Anterior cingulate cortex (tissue), 58 donors: ENCODE measurements at places on chromosomes 7 and 10.

DNA sequence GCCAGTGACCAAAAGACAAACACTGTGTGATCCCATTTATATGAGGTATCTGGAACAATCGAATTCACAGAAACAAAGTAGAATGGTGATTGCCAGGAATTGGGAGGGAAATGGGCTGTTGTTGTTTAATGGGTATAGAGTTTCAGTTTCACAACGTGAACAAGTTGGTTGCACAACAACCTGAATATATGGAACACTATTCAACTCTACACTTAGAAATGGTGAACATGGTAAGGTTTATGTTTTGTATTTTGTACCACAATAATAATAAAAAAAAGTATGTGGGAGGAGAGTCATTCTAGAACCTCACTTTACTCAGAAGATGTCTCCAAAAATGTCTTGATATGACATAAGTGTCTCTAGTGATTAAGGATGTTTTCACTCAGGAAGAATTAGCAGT, 85.2 kb upstream of the SGCE start:
- no peak for DNase-seq

- DNase-seq, result no peak
These were observed 83.7 kb downstream of the USP6NL start for GRCh38 chr10:11527691-11528255.

- DNase-seq, result no peak
These were observed 22.8 kb downstream of the CALML3 start for GRCh38 chr10:5547681-5547930.

- DNase-seq, result no peak
These were observed 9.9 kb downstream of the PRKAG2 start for GRCh38 chr7:151866761-151867655.

DNA sequence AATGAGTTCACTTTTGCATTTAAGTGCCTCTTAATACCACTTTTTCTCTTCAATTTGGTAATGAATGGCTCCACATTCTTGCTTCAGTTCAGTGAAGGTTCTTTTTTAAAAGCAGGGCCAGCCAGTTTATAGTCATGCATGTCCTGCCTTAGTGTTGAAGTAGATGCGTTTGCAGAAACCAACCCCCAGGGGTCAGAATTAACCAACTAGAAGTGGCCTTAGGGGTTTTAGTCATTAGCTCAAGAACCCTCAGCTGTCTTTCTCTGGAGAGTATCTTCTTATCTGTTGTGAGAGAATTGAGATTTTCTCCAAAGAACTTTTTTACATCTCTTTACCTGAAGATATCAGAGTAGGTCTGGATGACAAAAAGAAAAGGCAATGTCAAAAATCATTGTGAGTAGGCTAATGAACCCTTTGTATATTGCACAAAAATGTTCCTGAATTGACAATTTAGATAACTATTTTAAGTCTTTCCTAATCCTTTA, 82.2 kb downstream of the PIK3CG start:
- no peak for DNase-seq

DNA sequence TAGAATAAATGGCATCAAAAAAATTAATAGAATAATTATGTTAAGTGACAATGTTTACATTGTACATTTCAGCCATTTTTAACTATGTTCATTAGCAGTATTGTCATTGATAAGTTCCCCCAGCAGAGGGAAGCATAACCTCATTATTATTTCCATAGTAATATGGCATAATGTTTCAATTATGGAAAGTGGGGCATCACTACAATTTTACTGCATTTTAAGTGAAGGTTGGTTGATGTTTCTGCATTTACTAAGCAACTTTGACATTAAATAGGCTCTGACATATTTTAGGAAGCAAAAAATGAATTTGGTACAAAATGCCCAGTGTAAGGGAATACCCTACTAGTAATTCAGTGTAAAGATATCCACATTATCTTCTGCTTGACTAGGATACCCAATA, 218.3 kb downstream of the SEMA3A start:
- DNase-seq, result no peak

DNA sequence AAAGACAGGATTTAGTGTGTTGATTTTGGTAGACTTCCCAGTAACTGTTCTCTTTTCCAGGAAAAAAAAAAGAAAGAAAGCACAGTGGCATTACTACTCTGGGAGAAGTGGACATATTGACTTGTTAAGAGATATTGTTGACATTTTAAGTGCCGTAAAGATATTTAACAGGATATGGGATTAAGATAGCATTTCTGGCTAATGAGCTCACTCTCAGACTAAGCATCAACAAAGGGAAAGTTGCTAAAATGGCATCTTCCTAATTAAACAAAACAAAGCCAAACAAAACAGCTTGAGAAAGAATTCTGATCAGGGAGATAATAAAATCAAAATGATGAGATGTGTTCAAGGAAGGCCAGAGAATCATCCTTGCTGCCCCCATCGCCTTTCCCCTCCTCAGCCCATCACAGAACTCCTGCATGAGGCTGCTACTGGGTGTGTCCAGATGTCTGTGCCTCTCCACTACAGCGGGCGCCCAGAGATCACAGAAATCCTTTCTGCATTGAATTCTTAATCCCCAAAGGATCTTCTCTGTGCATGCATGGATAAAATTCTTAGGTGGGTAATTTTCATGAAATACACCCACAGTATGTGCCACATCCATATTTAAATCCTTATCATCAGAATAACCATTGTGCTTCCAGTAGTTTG, 270.5 kb downstream of the POU6F2 start:
- DNase-seq, result no peak

- no peak for DNase-seq
These were observed 18.8 kb upstream of the PDCD4 start for GRCh38 chr10:110852947-110853346.

- no peak for DNase-seq
These were observed 81.6 kb upstream of the SAMD8 start for GRCh38 chr10:75029857-75030256.

DNA sequence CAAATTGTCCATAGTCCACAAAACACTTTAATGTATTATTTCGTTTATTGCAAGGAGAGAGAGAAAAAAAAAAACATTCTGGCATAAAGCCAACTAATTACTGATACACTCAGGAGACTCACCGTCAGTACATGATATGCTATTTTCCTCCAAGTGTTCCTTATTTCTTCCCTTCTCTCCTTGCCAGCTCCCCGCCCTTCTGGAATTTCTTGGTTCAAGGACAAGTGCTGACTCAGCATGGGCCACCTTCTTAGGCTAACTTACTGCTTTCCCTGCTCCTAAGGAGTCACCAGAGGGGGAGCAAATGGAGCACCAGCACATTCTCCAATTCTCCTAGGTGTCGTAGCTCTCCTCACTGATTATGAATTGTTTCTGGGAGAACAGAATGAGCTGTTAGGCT, 133.8 kb upstream of the HDAC9 start:
- DNase-seq, result no peak

DNA sequence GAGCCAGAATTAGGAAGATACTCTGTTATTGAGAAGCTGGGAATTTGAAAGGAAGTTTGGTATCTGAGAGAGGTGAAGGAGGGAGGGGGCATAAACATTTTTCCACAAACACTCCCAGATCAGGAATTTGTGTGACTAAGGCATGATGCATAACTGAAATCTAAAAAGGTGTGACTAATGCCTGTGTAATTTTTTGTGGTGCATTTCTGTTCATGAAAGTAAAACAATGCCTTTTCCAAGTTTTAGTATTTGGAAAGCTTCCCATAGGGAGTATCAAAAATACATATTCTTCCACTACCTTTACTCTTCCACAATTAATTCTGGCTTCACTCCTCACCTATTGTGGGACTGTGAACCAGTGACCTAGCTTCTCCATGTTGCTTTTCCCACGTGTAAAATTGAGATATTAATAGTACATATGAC, 56.4 kb upstream of the CAV2 start:
- DNase-seq, result no peak

- DNase-seq, result no peak
These were observed 80.2 kb downstream of the KMT2C start for GRCh38 chr7:152355474-152356057.

DNA sequence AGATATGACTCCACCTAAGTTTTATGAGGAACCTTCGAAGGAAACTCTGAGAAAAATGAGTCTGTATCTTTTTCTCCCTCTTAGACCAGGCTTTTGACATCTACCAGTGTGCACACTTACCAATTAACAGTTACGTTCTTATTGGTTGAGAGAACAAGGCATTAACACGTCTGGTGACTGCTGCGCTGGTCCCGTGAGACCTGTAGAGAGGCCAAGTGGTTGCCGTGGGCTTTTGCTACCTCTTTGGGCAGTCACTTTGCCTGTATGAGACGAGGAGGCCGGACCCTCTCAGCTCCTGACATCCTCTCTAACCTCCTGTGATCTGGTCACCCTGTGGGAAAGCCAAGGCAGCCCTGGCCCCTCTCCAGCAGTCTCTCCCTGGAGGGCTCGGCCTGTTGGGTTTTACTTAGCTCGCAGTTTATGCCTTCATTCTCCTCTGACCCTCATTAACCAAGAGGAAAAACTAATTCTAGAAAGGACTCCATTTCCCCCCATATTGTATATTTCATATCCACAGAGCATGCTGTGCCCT, 513.9 kb upstream of the GALNT17 start:
- DNase-seq, result no peak

GRCh38 chr7:136942994-136943393, 74.5 kb downstream of the CHRM2 start:
- DNase-seq, result no peak

DNA sequence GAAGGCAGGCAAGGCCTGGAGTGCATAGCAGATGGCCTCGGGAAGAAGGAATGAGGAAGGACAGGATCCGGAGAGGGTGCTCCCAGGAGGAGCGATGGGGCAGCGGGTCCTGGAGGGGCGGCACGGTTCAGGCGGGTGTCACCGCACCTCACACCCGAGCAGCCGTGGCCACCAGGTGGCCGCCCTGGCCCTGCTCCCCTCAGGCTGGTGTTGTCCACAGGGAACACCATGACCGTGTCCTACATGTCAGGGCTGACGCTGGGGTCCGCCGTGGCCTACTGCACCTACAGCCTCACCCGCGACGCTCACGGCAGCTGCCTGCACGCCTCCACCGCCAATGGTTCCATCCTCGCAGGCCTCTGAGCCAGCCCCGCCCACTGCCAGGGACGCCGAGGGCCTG, 19.8 kb downstream of the SLC29A4 start:
- no peak for DNase-seq

- DNase-seq, result peak; percentile 48
These were observed at the start of gene INSYN2A for GRCh38 chr10:127196282-127197153. TSS of gene INSYN2A (minus strand) at chr10:127196591. CDS start at chr10:127176395, 20,196 bp downstream.

- DNase-seq, result no peak
These were observed 18.8 kb downstream of the MRPS24 start for GRCh38 chr7:43850348-43851116.

DNA sequence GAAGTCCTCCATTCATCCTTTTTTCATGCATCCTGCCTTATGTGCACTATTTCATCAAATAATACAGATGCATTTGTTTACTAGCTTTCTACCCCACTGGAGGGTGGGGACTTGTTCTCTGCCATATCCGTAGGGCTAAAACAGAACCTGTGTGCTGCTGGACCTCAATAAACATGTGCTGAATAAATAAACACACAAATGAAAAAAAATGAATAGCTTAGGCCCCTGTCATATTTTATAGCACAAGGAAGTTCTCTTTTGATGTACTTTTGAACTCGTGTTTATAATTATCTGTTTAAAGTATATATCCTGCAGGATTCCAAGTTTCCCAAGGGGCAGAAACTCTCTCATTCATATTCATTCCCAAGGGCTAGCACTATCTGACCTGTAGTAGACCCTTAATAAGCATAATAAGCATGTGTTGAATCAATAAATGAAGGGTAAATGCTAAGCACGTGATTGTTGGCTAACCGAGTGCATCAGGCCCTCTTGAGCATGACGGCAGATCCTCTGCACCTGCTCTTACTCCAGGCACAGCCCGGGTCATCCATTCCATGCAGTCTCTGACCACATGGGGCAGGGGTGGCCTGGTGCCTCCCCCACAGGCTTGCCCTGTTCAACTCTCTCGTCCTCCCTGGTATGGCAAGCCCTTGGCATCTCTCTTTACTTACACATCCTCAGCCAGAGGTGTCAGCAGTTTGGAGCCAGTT, 474.1 kb upstream of the ZMIZ1 start:
- DNase-seq, result no peak

GRCh38 chr10:60739558-60739957, 38.7 kb upstream of the CDK1 start:
- no peak for DNase-seq

GRCh38 chr10:91761721-91762120, 36.5 kb upstream of the TNKS2 start:
- no peak for DNase-seq

DNA sequence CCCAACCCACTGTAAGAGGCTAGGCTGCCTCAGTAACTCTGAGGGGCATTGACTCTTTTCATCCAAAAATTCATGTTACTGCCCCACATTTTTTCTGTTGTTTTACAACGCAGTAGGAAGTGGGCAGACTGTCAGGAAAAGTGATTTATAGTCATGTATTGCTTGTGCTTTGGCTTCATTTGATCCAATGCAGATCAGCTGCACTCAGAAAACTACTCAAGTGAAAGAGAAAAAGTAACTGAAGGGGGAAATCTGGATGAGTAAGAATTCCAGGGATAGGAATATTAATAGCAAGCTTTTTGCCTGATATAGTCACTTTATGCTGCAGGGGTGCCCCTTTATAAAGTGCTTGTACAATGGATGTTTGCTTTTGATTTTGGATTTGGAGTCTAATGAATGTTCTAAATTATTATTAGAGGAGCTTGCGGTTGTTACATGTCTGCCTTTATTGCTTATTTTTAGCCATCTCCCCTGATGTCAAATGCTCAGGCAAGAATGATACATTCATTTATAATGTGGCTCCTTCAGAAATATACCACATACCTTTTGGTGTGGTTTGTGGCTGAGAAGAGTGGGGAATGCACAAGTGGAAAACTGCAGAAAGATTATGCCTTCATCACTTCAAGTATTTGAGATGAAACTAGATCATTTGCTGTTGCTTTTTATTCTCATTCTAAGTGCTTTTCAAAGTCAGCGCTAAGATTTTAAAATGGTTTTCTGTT, 86.1 kb downstream of the EGFR start:
- no peak for DNase-seq

DNA sequence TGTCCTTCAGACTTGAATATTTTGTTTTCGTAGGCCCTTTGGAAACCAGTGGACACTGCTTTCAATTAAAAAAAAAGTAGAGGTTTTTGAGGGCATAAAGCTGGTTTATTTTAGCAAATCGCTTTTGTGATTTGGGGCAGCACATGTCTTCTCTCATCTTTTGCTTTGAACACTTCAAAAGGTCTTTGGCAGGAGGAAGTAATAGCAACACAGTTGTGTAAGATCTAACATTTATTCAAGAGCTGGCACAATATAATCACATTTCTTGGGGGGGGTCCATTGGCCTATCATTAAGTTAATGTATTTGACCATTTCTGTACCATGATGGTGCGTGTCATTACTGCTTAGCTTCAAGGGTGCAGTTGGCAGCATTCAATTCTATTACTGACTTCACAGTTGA, 42.4 kb downstream of the DYNC1I1 start:
- DNase-seq, result no peak

GRCh38 chr7:20598459-20599309, 16.8 kb upstream of the ABCB5 start:
- DNase-seq, result no peak
